ENCODE measurements at places on chromosomes 5 and 9.

DNA sequence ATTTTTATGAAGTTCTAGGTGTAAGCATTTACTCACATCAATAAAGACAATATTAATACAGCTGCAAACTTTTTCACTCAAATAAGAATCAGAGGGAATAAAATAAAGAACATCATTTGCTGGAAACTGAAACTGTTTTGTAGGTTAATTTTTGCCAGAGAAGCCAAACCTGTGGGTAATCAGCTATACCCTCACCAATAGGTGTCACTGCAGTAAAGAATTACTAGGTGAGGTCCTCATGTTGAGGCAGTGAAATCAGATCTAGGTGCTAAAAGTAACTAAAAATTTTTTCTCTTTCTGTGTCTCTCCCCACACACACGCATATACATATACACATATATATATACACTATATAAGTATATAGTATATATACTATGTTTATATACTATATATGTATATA lies 1016.3 kb upstream of the SEMA6A start:
- peak; percentile 18 for DNase-seq

GRCh38 chr5:98443881-98444280 lies 329.6 kb upstream of the RGMB start:
- no peak for DNase-seq

- DNase-seq, result no peak
These were observed 15.7 kb downstream of the NFX1 start for GRCh38 chr9:33306037-33306436.

- DNase-seq, result peak; percentile 5
These were observed 378.9 kb downstream of the KCTD16 start for GRCh38 chr5:144549580-144549979.

GRCh38 chr9:34154057-34154456 lies 24.8 kb upstream of the UBAP1 start:
- DNase-seq, result no peak

DNA sequence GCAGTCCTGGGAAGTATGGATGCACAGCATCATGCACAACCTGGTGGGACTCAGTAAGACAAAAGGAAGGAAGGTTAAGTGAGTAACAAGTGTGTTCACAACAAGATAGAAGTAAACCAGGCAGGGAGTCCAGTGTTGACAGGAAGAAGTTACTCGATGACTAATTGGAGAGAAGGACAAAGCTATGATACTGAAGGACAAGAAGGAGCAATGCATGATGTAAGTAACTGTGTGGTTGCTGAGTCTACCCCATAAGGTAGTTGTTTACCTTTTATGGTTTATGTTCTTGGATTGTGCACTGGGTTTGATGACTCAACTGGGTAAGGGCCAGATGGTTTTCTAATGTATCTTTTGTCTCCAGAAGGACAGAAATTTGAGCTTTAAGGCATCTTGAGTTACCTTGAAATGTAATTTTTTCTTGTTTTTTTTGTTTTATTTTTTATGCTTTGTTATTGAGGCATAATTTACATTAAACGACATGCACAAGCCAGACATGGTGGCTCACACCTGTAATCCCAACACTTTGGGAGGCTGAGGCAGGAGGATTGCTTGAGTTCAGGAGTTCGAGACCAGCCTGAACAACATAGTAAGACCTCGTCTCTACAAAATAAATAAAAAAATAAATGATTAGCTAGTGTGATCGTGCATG lies 89.2 kb upstream of the CAST start:
- DNase-seq, result peak; percentile 84

DNA sequence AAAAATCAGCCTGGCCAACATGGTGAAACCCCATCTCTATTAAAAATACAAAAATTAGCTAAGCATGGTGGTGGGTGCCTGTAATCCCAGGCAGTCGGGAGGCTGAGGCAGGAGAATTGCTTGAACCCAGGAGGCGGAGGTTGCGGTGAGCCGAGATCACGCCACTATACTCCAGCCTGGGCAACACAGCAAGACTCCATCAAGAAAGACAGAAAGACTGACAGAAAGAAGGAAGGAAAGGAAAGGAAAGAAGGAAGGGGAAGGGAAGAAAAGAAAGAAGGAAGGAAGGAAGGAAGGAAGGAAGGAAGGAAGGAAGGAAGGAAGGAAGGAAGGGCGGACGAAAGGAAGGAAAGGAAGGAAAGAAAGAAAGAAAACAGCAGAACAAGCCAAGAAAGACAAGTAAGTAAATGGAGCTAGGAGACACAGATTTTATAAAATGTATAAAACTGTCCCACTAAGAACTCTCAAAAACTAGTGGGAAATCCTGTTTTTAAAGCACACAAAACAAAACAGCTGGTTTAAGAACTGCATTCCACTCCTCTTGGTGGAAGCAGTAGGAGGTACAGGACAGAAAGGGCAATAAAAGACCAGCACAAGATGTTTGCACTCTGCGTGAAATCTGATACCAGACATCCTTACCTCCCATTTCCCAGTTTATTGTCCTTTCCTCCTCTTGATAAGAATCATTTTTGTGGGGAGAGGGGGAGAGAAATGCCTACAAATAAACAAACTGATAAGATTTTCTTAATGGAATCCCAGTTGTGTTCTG lies 46.7 kb downstream of the MYO10 start:
- no peak for DNase-seq

DNA sequence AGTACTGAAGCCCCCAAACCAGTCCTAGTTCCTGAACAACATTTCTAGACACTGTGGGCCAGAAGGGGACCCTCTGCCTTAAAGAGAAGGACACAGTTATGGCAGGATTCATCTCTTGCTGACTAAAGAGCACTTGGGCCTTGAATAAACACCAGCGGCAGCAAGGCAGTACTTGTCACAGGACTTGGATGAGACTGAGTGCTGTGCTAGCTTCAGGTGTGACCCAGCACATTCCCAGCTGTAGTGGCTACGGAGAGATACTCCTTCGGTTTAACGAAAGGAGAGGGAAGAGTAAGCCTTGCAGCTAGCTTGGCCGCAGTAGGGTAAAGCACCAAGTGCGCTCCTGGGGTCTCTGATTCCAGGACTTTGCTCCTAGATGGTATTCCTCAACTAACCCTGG lies 10.9 kb upstream of the STX17 start:
- DNase-seq, result no peak

- DNase-seq, result no peak
These were observed 1.6 kb upstream of the PRRC1 start for GRCh38 chr5:127515693-127516440.

- no peak for DNase-seq
These were observed 224.3 kb downstream of the NR3C1 start for GRCh38 chr5:143179126-143179740.

- no peak for DNase-seq
These were observed 89.3 kb downstream of the FEM1C start for GRCh38 chr5:115455301-115455707.

GRCh38 chr5:178413988-178414387 lies 176.2 kb downstream of the COL23A1 start:
- no peak for DNase-seq
